H1 (cell line): ENCODE measurements at places on chromosomes 1 and 21. TPM values are rescaled to one million over a fixed set of nuclear protein-coding genes. Genes with fewer than 3 reads are reported as not detected.

DNA sequence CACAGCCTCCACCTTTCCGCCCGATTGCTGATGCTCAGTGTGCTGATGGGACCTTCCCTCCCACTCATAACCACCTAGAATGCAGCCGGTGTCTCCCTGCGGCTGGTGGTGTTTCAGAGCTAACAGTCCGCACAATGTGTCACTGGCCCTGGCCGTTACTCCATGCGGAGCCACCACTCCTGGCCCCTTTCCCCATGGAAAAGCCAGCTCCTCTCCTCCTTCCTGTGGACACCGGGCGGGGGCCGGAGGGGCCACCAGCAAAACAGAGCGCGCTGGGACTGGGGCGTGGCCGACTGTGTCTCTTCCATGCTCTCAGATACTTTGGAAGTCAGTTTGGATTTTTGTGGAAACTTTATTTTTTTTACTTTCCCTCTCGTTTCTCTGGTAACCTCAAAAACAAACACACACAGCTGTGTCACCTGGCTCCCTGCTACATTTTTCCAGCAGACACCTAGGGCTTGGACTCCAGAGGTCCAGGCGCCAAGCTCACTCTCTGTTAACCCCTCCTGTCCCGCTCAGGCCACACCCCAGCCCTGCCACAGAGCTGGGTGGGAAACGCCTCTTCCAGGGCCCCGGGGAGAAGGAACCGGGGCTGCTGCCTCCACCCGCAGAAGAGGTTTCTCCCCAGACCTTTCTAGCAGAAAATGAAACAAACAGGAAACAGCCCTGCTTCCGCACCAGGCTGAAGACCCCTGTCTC lies 32.5 kb upstream of the COL6A2 start:
- DNase-seq = no peak

DNA sequence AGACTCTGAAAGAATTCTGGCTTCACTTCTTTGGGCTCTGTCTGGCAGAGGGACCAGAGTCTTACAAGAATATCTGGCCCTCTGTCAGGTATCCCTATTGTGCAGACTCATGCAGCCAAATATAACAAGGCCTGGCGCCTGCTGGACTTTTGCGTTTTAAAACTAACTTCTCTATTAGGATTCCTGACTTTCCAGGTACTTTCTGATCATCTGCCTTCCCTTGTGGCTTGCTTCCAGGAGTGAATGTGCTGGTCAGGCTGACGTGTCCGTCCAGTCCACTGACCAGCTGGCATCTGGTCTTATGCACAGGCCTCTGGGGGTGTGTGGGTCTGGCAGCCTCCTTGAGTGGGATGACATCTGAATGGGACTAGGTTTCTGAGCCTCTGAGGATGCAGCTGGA lies 8.6 kb upstream of the RAB29 start:
- no peak for DNase-seq

DNA sequence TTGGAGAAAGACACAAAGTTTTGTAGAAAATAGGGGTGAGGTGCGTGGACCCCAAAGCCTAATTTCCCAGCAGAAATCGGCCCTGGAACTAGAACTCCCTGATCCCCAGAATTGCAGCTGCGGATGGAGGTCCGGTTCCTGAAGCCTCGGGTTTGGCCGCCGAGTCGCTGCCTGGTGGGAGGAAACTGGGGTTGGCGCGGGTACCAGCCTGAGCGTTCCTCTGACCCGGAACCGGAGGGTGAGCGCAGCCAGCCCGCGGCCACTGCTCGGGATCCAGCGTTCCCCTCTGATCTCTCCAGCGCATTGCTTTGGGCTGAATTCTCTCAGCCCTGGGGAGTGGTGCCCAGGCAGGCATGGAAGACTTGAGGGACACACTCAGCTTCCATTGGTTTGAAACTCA lies 1.6 kb downstream of the ST6GALNAC5 start:
- no peak for DNase-seq

- no peak for DNase-seq
Observed at GRCh38 chr21:27715131-27715530, 748.2 kb upstream of the ADAMTS5 start.

- no peak for DNase-seq
Observed at GRCh38 chr1:196669693-196670092, 17.9 kb downstream of the CFH start.

The INKA2 gene
- 10.9 and 11.5 TPM in 2 replicates for total RNA-seq

GRCh38 chr21:14956807-14957206 lies 108.0 kb downstream of the NRIP1 start:
- DNase-seq = no peak

DNA sequence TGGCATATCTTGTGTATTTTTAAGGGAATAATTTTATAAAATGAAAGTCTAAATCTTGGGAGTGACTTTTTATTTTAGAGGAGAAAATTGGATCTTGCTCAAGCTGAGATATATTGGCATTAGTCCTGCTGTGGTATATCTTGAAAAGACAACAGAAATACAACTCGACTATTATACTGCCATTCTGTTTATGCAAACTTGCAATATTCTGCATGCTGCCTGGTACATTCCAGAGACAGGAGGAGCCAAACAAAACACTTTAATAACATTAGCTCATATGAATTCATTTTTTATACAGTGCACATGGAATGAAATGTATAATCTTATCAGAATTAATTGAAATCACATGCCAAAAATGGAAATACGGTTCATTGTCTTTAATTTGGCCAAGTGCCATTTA lies 176.0 kb upstream of the NRIP1 start:
- no peak for DNase-seq

The B3GALT5 gene
- total RNA-seq = 23.8 and 25.1 TPM in 2 replicates

The LRRC39 gene
- 0.38 and 0.39 TPM in 2 replicates for total RNA-seq

DNA sequence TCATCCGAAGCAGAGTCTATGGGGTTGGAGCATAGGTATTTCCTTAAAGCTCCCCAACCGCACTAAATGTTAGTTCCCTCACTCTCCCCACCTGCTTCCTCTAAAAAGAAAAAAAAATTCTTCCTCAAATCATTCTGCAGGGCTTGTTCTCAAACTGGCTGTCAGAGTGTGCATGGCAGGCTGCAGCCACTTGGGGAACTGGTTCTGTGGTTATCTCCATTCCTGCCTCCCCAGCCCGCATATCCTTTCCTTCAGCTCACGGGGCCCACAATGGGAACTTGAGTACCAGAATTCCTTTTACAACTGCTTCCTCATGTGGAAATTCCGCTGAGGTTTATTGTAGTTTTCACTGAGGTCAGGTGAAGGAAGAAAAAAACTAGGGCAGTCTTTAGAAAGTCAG lies 159.2 kb downstream of the PIGK start:
- DNase-seq = peak; percentile 53

GRCh38 chr1:36816348-36816747 lies 218.0 kb downstream of the GRIK3 start:
- DNase-seq = no peak

GRCh38 chr1:94666797-94667196 lies 125.2 kb upstream of the F3 start:
- no peak for DNase-seq

The FCAMR gene
- not detected in 2 replicates for total RNA-seq

DNA sequence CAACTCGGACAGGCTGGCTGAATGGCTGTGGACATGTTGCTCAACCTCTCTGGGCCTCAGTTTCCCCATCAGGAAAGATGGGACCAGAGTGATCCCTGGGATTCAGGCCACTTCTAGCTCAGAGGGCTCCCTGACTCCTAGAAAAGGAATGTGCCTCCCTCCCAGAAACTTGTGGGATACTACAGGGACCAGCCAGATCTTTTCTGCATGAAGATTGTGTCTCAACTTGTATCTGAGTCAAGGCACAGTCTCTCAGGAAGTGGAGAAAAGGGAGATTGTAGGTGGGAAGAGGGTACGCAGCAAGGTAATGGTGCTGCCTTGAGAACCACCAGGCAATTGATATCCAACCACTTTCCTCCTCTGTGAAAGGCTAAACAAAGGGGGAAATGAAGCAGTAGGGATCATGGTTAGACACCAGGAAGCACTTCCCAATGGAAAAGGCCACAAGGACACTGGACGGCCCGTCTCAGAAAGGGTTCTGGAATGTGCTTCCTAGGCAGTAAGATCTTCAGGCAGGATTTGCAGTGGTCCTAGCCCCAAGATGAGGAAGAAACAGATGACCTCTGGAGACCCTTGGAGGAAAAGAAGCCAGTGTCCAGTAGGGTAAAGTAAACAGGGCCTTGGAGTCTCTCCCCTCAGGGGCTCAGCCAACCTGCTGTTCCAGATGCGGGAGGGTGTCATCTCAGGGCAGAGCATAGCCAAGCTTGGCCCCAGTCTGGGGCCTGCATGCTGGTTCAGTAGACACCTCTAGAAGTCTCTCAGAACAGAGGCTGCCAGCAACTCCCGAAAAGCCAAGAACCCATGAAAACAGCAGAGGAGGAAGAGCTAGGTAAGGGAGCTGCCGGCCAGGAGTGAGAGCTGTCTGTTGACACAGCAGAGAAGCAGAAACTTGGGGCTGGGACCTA lies 16.8 kb downstream of the IFFO2 start:
- no peak for DNase-seq

The SH3BGR gene
- 5.5 and 5.9 TPM in 2 replicates for total RNA-seq

The FAAH gene
- 43.5 and 47.3 TPM in 2 replicates for total RNA-seq

The BMP8A gene
- 0.43 and 0.63 TPM in 2 replicates for total RNA-seq

- no peak for DNase-seq
Observed at GRCh38 chr1:200473698-200474371, 64.0 kb upstream of the ZNF281 start.

The CYP4A11 gene
- total RNA-seq = not detected in 2 replicates

DNA sequence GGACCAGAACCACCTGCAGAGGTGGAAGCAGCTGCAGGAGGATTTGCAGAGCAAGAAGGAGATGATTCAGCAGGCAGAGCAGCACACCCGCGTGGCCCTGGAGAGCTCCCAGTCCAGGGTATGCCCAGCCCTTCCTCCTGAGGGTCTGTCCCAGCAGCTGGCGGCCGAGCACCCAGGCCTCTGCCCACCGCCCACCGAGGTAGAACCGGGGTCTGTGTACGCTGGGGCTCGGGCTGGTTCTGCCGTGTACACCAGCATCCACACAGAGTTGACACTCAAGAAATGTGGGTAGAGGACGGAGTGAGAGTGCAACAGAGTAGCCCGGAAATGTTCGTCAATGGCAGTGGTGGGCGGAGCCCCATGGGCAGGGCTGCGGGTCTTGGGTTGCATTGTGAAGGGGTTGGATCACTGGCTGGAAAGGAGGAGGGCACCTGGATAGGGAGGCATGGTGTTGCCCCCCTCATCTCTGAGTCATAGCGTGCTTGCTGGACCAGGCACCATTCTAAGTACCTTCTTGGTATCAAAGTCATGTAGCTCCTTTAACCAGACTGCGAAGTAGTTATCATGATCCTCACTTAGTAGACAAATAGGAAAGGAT lies 5.1 kb upstream of the SMIM1 start:
- no peak for DNase-seq

GRCh38 chr1:183583466-183583865 lies 6.8 kb downstream of the NCF2 start:
- DNase-seq = no peak

The RGS18 gene
- total RNA-seq = not detected in 2 replicates

- no peak for DNase-seq
Observed at GRCh38 chr1:155864393-155864792, 5.0 kb downstream of the SYT11 start.

- no peak for DNase-seq
Observed at GRCh38 chr1:150895618-150896017, 8.7 kb downstream of the CTXND2 start.

GRCh38 chr1:93016171-93016570 lies 54.9 kb upstream of the DIPK1A start:
- DNase-seq = no peak

GRCh38 chr21:33943293-33943692 lies 27.7 kb upstream of the ATP5PO start:
- no peak for DNase-seq

DNA sequence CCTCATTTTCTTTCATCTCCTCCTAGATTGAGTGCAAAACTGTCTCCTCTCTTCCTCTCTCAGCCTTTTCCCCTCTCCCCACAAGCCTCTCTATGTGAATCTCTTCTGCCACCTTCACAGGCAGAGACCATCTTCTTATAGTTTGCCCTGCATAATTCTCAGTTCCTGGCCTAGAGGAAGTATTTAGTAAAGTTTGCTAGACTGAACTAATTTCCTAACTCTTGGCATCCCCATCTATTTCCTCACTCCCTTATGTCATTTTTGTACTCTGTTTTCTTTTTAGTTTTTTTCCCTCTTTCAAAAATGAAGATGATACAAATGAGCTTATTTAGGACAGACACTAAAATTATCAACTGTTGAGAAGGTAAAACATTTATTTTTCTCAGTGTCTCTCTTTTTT lies 66.0 kb downstream of the XCL2 start:
- no peak for DNase-seq

- DNase-seq = no peak
Observed at GRCh38 chr1:236100799-236101198, 35.9 kb upstream of the NID1 start.

- no peak for DNase-seq
Observed at GRCh38 chr21:45379171-45379900, 25.6 kb upstream of the COL18A1 start.

GRCh38 chr1:29736582-29737188 lies 500.4 kb downstream of the PTPRU start:
- DNase-seq = no peak

The CRP gene
- not detected in 2 replicates for total RNA-seq

- DNase-seq = no peak
Observed at GRCh38 chr1:81597720-81598426, 202.9 kb upstream of the ADGRL2 start.

- DNase-seq = no peak
Observed at GRCh38 chr1:219232890-219233289, 59.2 kb downstream of the LYPLAL1 start.

GRCh38 chr1:183100361-183100974 lies 77.2 kb downstream of the LAMC1 start:
- no peak for DNase-seq

The MYOM3 gene
- total RNA-seq = 0.09 and 0.36 TPM in 2 replicates

- no peak for DNase-seq
Observed at GRCh38 chr1:175071276-175071943, 3.8 kb downstream of the TNN start.

DNA sequence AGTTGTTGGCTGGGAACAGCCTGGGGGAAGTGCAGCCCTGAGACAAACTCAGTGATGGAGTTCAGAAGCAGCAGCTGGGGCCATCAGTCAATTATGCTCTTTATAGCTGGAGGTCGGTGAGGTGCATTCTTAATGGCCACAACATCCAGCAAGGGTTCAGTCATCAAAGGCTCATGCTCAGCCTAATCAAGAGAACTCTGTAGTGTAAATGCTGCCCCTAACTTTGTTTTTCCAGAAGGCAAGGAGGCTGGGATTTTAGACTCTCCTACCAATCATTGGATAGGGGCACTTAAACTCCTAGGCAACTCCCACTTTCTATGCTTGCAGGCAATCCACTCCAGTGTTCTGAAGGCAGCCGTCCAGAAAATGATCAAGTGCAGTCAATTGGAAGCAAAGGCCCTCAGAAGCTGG lies 15.0 kb upstream of the RGS4 start:
- DNase-seq = no peak

DNA sequence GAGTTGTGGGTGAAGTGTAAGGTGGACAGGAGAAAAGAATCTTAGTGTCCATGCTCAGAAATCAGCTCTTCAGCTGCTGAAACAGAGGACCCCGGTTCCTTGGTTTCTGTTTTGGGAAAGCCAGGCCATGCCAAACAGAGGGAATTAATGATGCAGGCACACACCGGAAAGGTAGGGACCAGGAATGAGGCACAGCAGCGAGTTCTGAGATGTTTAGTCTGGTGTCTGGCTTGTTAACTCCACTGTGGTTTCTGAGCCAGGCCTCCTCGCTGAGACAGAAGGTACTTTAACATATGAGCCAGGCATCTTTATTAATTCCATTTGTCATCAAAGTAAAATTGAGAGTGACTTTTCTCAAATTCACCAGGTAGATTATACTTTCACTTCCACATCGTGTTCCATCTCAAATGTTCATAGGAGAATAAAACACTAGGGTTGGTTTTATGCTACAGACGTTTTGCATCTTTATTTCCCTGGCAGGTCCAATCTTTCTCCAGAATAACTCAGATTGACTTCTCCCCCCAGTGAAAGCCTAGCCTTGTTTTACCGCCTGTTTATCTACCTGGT lies 23.5 kb downstream of the LRRC8D start:
- DNase-seq = no peak

The LRRC40 gene
- 30.8 and 31.3 TPM in 2 replicates for total RNA-seq
